Activated gamma-delta T cell (primary cell): ENCODE measurements at places on chromosomes 4 and X.

DNA sequence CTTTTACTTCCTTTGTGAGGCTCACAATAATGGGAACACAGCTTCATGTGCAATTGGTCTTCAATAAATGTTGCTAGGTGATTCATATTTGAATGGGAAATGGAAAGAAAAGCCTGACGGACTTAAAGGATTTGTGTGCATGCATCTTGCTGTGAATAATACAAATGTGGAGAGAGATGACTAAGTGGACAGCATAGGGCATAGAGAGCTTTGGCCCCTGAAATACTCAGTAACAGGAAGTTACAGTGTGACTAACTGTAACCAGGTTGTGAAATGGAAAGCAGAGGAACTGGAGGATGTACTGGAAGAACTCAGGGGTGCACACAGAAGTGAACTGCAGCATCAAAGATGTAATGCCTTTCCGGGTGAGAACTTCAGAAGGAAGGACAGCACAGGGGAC is 206.7 kb downstream of the MGST2 start:
- no peak for DNase-seq

DNA sequence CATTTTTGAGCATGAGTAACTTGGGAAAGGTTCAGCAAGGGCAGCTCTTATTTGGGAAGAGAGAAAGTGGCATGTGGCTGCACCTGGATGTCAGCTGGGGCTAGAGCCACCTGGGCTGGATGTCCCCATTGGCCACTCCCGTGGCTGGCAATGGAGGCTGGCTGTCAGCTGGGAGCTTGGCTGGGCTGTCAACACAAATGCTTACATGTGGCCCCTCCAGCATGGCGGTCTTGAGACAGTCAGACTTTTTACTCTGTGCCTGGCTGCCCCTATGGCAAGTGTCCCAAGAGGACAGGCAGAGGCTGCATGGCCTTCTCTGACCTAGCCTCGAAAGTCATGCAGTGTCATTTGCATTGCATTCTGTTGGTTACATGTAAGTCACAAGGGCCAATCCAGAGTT is 99.6 kb downstream of the FAM53A start:
- no peak for DNase-seq

DNA sequence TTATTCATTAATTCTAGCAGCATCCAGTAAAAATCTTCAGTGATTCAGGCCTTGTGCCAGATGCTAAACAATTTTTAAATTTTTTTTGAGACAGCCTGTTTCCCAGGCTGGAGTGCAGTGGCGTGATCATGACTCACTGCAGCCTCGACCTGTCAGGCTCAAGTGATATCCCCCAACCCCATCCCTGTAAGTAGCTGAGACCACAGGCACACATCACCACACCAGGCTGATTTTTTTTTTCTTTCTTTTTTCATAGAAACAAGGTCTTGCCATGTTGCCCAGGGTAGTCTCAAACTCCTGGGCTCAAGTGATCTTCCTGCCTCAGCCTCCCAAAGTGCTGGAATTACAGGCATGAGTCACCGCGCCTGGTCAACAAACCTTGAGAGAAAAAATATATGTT is 705.5 kb downstream of the ARAP2 start:
- no peak for DNase-seq

DNA sequence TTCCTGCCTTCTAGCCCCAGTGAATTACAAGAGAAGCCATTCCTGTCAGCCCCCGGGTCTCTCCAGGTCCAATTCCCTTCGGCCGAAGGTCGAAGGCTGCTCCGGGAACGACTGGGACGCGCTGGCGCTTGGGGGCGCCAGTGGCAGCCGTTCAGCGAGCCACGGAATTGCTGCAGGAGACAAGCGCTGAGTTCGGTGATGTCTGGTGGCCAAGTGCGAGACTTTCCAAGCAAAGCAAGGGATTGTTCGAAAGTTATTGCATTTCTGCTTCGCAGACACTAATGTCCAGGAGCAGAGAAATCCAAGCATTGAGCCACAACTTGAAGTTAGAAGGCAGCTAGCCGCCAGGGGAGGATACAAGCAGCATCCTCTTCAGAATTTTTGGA is 1.1 kb upstream of the DKK2 start:
- DNase-seq: no peak

- DNase-seq: no peak
These were observed 371.1 kb upstream of the NR3C2 start for GRCh38 chr4:148813289-148813688.

GRCh38 chrX:136768469-136769084 is 12.2 kb downstream of the ARHGEF6 start:
- DNase-seq: no peak

- DNase-seq: no peak
These were observed 861 bp downstream of the SEC24D start for GRCh38 chr4:118834960-118835569.

DNA sequence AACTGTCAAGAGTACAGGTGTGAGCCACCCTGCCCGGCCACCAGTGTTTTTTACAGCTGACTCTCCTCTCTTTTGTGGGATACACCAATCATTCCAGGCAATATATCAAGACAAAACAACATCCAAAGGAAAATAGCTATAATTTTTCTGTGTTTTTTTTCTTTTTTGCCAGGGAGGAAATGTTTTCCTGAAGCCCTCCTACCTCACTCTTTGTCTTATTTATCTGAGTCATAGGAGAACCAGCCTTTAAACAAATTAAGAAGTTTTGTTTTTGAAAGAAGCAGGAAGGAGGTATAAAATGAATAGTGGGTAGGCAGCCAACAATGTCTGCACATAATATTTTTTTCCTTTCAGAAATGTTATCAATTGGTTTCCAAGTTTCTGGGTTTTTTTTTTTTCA is 493.9 kb downstream of the CCSER1 start:
- DNase-seq: no peak

- DNase-seq: no peak
These were observed 77.9 kb downstream of the ADAM29 start for GRCh38 chr4:174996079-174996478.

DNA sequence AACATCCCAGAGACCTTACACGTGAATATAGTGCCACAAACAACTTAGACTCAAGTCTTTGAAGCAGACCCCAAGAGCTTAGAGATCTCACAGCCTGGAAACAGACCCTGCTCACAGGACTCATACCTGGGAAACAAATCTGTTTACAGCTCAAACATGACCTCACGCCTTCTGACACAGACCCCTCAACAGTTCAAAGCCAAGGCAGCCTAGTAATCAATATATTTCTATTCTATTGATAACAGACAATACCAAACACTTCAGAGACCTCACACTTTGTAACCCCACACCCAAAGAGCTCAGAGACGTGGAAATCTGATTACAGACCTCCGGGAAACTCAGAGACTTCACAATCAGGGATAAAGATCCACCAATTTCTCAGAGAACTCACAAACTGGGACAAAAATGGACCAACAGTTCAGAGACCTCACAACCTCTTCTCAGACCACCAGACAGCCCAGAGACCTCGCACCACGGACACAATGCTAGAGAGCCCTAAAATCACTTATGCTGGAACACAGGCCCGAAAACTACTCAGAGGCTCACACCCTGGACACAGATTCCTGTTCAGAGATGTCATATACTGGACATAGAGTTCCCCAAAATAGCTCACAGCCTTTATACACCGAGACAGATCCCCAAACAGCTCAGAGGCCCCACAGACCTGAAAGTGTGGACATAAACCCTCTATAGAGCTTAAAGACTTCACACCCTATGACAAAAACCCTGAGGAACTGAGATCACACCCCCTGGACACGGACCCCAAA is 14.8 kb downstream of the SUV39H1 start:
- DNase-seq: no peak

DNA sequence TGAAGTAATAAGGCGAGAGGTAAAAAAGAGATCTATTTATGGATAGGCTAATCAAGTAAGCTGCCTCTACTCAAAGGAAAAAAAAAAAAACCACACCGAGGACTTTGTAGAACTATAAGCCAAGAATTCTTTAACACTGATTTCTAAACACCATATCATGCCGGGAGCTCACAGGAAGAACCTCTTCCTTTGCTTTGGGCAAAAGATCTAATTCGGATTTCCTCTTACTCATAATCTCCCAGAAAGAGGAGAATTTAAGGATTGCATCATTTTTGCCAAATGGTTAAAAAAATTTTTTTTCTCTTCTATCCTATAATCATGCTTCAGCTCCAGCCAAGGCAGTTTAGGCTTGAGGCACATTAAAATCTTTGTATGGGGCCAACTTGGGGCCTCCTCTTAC is 95.5 kb downstream of the ZNF827 start:
- no peak for DNase-seq

- DNase-seq: no peak
These were observed 15.2 kb downstream of the GATB start for GRCh38 chr4:151745481-151746231.

GRCh38 chrX:100072336-100072735 is 337.7 kb downstream of the PCDH19 start:
- DNase-seq: no peak

DNA sequence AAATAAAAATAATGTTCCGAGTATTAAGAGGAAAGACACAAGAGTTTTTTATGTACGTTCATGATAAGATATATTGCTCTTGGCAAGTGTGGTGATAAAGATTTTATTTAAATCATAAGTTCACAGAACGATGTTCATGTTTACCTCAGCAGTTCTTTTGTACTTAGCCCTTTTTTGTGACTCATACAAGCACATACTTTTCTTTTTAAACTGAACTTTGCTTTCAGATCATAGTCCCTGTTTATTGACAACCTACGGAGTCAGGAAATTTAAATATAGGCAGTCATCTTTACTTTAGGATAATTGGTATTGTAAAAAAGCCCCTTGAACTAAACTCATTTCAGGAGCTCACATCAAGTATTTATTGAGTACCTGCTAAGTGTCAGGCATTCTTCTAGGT is 1.3 kb upstream of the CTSO start:
- DNase-seq: no peak

GRCh38 chrX:97909245-97909644 is 1025.5 kb downstream of the RPA4 start:
- no peak for DNase-seq

DNA sequence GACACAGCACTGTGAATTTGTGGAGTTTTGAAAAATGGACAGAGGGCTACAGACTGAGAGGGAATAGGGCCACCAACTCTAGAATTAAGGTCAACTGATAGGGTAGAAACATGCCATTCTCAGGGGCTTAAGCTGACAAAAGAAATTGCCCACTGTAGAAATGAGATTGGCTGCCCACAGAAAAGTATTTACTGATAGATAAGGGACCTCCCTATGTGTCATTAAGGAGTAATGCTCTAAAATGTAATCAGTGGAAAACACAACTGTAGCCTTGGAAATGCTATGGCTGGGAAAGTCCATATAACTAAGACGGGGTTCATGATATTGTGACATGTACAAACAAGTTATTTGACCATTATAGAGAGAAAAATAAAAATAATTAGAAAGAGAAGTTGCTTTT is 4.6 kb downstream of the RTL9 start:
- DNase-seq: no peak
